ENCODE measurements at places on chromosomes 7 and 10.

DNA sequence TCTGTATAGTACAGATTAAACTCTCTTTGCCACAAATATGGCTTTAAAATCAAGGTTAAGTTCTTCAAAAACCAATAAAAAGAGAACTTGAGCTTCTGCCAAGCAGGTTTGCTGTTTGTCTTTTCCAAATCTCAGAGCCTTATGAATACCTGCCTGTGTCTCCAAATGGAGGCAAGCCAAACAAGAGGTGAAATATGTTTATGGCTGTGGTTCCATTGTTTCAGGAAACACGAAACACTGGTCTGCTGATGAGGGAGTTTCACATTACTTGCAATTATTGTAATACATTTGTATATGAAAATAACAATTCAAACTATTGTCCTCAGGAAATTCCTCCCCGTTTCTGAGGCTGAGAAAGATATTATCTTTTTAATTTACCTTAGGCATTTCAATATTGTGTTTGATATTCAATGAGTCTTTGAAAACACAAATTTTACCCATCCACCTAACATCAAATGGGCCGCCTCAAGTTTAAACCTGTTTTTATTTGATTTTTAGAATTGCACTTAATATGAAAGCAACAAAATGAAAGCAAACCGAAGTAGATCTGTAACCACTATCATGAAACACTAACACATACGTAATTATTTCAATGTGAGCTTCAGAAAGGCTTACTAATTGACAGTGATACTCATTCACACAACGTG lies 359.3 kb downstream of the HGF start:
- no peak for DNase-seq

DNA sequence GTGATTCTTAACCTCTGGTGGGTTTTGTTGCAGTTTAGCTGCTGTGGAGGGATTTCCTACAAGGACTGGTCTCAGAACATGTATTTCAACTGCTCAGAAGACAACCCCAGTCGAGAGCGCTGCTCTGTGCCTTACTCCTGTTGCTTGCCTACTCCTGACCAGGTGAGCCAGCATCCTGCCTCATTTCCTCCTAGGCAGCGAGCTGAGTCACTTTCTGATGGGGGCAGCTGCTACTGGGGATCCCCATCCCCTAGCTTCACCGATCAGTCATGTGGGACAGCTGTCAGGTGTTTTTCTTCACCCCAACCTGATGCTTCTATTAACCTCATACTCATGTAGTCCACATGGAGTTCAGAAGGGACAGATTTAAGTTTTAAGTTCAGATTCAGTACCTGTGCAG lies 21.7 kb upstream of the SMO start:
- DNase-seq: no peak

- DNase-seq: no peak
These were observed 52.4 kb downstream of the PARP12 start for GRCh38 chr7:140010194-140010895.

GRCh38 chr10:77939561-77940001 lies 13.0 kb upstream of the DLG5 start:
- DNase-seq: peak; percentile 56

GRCh38 chr7:12322903-12323300 lies 80.8 kb downstream of the VWDE start:
- no peak for DNase-seq

GRCh38 chr7:37377231-37377630 lies 71.4 kb downstream of the ELMO1 start:
- no peak for DNase-seq

GRCh38 chr10:79430325-79430905 lies 15.0 kb downstream of the ZCCHC24 start:
- no peak for DNase-seq

GRCh38 chr7:18864967-18865366 lies 252.5 kb downstream of the TWIST1 start:
- DNase-seq: no peak
